T-helper 17 cell (primary cell): ENCODE measurements at places on chromosomes 16 and 17.

DNA sequence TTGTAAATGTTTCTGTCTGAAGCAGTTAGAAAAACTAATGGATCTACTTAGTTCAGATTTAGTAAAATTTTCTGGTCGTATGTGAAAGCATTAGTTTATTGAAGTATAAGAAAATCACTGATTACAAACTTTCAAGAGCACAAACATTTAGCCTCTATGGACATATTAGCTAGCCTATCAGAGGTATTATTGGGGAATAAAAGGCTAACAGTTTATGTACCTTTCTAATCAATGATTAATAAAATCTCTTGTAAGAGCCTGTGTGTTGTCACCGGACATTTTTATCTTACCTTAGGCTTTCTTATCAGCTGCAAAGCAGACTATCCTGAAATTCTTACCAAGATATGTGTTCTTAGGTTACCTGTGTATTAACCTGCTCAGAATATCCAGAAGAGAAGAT lies 21.2 kb downstream of the ZPBP2 start:
- no peak for DNase-seq

- no peak for DNase-seq
Observed at GRCh38 chr16:178668-179015, 1.6 kb upstream of the HBQ1 start.

GRCh38 chr17:27506348-27507218 lies 50.3 kb downstream of the KSR1 start:
- no peak for DNase-seq

- DNase-seq: no peak
Observed at GRCh38 chr16:80938004-80938878, 68.4 kb downstream of the CMC2 start.

DNA sequence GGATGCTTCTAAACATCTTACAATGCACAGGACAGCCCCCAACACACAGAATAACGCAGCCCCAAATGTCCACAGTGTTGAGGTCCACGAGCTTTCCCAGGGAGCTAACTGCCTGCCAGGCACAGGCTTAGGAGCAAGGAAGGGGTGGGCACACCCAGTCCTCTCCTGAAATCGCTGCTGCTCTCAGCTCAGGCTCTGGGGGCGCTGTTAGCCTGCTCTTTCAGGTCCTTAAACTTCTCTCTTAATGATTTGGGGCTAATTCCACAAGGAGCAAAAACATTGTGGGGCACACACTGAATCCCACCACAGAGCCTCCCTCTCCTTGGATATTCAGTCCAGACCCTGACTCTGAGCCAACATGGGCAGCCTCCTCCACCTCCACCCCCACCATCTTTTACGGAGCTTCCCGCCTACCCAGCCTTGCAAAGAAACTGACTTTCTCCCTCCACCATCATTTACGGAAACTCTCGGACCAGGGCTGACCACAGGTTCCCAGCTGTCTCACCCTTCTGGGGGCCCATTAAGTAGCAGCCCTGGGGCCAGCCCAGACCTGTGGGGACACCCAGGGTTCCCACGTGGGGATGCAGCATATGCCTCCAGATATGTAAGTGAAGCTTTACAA lies 1.1 kb downstream of the CD300H start:
- no peak for DNase-seq

- DNase-seq: no peak
Observed at GRCh38 chr17:73686961-73687360, 42.7 kb upstream of the SDK2 start.

DNA sequence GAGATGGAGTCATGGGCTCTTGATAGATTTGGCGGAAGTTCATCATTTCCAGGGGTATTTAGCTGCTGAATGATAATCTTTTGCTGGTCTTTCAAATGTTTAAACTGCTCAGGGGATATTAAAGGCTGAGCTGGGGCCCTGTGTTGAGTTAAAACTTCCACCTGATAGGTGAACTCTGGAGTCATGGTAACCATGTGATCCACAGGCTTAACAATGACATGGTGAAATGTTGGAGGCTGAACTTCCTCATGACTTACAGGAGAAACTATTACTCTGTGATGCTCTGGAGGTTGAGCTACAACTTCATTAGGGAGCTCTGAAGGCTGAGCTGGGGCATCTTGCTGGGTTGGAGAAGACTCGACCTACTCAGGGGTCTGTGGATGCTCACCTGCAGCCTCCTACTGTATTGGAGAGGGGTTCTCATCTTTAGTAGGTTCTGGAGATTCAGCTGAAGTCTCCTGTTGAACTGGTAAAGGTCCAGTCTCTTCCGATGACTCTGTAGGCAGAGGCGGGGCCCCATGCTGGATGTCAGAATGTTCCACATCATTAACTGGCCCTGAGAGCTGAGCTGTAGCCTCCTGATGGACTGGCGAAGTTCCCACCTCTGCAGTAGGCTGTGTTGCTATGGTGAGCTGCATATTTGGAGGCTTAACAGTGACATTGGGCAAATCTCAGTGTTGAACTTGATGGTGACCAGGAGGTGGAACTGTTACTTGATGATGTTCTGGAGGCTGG lies 24.2 kb downstream of the RDM1 start:
- DNase-seq: no peak

GRCh38 chr17:65532101-65532890 lies 29.2 kb downstream of the AXIN2 start:
- no peak for DNase-seq

DNA sequence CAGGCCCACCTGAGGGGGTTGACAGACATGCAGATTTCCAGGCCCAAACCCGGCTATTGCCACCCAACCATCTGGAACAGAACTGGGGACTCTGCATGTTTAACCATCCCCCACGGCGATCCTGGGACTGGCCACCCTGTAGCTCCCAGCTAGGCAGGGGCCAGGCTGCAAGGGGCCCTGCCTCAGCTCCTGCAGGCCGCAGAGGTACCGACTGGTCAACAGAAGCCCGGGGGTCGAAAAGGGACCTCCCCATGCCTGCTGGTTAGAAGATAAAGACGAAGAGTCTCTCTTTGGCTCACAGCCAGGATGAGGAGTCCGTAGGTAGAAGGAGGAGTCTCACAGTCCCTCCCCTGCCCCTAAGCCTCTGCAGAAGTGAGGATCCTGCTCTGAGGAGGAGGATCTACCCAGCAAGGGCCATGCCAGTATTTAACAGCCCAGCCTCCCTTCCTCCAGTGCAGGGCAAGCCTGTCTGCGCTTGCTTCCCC lies 223.4 kb upstream of the TNRC6C start:
- DNase-seq: no peak

DNA sequence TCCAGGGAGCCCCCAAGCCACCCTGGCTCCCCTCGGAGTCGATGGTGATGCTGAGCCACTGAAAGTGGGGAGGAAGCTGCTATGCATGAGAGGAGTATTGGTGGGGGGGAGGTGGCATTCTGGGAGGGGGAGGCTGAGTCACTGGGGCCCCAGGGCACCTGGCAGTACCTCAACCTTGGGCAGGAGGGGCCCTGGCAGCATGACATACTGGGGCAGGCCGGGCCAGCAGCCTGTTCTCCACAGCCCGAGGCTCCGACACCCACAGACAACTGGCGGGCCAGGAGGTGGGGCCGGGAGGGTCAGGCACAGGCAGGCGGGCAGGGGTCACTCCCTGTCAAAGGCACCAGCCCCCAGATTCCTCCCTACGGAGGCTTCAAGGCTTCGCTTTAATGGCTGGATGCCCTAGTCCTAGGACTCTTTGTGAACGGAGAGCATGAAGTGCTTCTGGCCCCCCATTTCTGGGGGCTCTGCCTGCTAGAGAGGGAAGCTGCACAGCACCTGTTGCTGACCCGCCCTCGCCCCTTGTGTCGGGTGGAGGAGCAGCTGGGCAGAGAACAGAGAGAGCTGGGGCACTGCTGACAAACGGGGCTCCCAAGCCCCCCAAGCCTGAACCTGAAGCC lies 928 bp downstream of the CASKIN2 start:
- DNase-seq: no peak

- no peak for DNase-seq
Observed at GRCh38 chr16:51035110-51035498, 116.0 kb downstream of the SALL1 start.

GRCh38 chr16:88703486-88704309 lies 2.5 kb downstream of the RNF166 start:
- DNase-seq: peak; percentile 49

DNA sequence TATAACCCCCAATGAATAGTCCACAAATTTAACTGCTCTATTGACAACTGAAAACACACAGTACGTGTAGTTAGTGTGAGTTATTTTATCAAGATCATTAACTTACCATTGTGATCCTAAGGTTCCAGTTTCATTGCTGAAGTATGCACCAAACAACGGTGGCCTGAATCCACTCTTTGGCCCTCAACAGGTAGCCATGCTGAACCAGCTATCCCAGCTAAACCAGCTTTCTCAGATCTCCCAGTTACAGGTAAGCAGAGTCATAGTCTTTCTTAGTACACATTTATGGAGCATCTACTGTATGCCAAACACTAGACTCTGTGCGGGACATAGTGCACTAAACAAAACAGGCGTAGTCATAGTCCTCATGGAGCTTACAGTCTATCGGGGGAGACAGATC lies 40.3 kb upstream of the SLC5A11 start:
- DNase-seq: no peak

- DNase-seq: no peak
Observed at GRCh38 chr17:62663304-62663703, 35.8 kb downstream of the MRC2 start.

- no peak for DNase-seq
Observed at GRCh38 chr16:56972403-56973293, 10.9 kb downstream of the CETP start.

DNA sequence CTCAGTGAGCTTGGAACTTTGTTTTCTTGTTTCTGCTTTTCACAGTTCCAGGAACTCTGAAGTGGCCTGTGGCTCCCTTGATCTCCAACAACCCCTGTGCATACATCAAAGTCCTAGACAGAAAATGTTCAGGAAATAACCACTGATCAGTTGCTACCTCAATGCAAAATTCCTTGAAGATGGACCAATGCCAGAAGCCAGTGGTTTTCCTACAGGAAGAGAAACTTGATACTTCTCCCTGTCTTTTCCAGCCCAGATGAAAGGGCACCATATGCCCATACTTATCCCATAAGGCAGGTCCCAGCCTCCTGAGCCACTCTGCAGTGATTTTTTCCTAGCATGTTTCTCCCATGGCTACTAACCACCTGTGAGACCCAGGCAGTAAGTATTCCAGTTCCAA lies 12.3 kb upstream of the CDRT4 start:
- no peak for DNase-seq

DNA sequence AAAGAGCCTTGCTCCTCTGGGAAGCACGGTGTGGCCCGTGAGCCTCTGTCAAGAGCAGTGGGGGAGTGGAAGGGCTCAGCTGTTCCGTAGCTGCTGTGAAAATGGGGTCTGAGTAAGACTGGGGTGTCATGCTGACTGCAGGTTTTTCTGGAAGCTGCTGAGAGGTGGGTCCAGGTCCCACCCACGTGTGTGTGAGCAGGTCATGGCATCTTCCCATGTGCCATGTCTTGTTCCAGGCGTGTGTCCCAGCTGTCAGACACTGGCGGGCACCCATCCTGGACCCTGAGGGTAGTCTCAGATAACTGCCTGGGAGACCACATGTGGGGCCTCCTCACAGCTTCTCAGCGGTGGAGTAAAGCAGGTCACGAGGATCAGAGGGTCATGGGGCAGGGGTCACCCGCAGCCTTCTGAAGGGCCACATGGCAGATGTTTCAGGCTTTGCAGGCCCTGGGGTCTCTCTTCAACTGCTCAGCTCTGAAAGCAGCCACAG lies 92.9 kb downstream of the NPIPB11 start:
- no peak for DNase-seq

DNA sequence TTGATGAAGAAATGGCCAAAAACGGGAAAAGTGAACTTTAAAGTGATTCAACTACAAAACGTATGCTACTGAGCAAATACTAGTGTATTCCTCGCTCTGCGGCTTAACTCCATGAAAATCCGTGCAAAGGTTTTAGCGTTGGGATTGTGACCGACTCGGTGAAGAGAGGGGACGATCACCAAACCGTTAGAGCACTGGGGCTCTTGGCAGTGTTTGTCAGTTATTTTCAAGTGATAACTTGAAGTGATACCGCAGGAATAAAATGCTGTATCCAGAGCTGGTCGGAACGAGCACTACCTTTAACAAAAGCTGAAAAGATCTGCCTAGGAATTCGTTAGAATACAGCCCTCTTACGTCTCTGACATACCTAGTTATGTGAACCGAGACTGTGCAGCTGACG lies 773 bp upstream of the PPM1D start:
- no peak for DNase-seq

- DNase-seq: no peak
Observed at GRCh38 chr17:9408381-9408780, 167.2 kb downstream of the STX8 start.

DNA sequence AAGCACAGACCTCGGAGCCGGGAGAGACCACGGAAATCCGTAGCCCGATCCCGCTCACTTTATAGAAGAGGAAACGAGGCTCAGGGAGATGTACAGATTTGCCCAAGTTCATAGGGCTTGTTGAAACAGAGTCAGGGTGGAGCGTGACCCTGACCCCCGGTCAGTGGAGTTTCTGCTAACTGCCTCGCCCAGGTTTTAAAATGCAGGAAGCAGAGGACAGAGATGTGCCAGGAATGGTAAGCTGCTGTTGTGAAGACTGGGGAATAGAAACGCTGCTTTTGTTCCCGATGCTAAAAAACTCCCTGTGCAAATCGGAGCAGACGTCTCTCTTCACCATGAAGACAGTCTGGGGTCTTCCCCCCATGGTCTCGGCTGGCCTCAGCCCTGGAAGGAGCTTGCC lies 403.0 kb downstream of the SEC14L1 start:
- no peak for DNase-seq

GRCh38 chr16:82735186-82735585 lies 108.4 kb downstream of the CDH13 start:
- DNase-seq: no peak

DNA sequence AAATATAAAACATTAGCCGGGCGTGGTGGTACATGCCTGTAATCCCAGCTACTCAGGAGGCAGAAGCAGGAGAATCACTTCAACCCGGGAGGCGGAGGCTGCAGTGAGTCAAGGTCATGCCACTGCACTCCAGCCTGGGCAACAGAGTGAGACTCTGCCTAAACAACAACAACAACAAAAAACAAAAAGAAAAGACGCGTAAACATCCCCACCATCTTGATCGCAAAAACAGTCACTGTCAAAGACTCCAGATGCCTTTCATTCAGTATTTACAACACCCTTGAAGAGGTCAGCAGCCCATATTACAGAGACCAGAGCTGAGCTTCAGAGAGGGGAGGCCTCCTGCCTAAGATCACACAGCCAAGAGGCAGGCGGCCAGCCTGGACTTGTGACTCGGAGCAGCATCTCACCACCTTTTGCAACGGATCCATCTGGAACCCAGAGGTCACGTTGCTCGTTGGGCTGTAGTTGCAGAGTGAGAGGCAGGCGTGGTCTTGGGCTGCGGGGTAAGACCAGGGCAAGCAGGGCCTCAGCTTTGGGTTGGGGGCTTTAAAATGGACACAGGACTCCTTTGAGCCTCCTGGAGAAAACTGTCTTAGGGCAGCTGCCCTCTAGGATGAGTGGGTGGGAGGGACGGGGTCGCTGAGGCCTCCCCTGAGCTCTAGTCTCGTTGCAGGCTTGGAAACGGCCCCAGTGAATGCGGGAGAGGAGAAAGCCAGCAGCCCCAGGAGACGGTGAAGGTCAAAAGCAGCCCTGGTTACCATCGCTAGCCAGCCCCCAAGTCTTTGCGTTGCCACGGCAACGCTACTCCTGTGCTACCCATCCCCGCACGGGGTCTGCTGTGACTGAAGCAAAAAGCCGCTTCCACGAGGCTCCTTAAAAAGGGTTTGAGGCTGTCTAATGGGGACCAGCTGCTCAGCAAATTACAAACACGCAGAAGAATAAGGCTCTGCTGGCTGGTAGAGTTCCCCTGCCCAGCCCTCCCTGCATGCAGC lies 26.1 kb downstream of the LGALS3BP start:
- DNase-seq: no peak

- DNase-seq: no peak
Observed at GRCh38 chr17:16652847-16653366, 743 bp downstream of the ZNF624 start.
